Activated CD8-positive, alpha-beta memory T cell treated with anti-CD3 and anti-CD28 coated beads for 4 hours (primary cell): ENCODE measurements at places on chromosomes 4 and X.

DNA sequence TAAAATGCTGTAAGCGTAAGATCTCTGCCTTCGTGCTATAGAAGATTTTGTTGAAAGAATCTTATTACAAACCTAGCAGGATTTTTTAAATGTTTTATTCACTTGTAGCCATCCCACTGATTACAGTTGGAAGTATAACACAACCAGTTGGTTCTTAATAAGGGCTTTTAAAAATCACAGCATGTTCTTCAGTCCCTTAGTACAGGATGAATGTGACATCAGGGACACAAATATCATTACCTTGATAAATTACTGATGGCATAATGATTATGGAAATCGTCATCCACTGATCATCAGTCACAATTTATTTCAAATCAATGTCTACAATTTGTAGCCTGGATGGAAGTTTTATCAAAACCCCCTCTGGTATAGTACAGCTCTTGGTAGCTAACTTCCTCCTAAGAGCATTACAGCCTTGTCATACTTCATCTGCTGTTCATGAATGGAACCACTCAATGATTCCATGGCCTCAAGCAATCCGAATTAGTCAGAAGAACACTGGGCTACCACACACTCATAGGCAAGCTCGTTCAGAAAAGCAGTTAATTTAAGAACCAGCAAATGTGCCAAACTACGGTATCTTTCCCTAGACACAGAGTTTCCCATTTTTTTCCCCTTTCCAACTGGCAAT, 389.2 kb upstream of the TENM3 start:
- DNase-seq: no peak

DNA sequence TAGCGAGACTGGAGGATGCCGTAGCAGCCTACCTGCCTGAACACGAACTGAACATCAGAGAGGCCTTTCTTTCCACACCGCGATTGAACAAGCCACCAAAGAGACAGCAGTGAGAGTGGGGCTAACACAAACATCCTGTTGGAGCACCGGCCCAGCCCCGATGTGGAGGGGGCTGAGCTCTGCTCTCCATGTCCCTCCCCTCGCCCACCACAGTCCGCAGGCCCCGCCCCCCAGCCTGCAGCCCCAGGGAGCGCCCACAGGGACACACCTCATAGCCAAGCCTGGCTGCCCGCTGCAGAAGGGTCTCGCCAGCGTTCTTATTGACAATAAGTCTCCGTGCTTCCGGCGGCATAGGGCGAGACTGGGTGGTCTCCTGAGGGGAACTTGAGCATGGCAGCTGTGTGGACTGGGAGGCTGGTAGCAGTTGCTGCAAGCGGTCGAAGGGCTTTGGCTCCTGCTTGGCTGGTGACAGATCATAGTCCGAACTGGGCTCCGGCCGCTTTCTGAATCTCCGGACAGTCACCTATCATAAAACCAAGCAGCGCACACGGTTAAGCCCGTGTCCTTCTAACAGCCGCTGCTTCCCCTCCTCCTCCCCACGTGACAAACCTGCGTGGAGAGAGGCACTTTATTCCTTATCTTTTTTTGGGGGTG, 35.8 kb downstream of the BCOR start:
- DNase-seq: no peak

GRCh38 chrX:30910124-30910860, 21.2 kb upstream of the TAB3 start:
- no peak for DNase-seq

DNA sequence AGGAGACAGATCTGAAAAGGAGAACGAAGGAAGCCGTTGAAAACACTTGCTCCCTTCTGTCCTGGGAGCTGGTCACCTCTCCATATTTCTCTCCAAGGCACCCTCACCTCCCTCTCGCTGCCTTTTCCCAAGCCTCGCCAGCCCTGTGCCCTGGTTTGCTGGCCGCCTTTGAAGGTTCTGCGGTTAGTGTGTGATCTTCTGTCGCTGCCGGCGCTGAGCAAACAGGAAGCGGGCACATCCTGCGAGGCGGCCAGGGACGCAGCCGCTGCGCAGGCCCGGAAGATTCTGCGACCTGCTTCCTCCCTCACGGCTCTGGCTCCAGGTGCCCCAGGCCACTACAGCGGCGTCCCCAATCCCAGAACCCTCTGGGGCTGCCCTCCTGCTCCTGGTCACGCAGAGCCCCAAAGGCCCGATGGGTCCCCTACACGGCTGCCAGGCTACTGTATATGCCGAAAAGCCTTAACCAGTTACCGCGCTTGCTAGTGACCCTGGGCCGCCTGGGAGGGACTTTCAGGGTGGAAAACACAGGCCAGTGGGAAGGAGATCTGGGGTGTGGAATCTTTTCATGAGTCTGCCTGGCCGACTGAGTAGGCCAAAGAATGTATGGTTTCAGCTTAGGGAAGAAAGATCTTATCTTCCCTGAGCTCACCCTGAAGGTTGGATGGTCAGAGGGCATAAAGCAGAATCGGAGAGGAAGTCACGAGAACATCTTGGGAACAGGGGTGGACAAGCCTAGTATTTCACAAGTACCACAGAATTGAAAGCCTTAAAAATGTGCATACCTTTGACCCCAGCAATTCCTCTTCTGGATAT, 2.3 kb upstream of the SASH3 start:
- DNase-seq: no peak

- no peak for DNase-seq
Measured at GRCh38 chrX:22690116-22690515, 309.6 kb upstream of the DDX53 start.

GRCh38 chrX:136076942-136077341, 70.4 kb upstream of the FHL1 start:
- no peak for DNase-seq

- DNase-seq: no peak
Measured at GRCh38 chr4:68717999-68718398, 47.5 kb upstream of the UGT2B15 start.

GRCh38 chr4:153651587-153651986, 32.5 kb upstream of the TLR2 start:
- DNase-seq: no peak

DNA sequence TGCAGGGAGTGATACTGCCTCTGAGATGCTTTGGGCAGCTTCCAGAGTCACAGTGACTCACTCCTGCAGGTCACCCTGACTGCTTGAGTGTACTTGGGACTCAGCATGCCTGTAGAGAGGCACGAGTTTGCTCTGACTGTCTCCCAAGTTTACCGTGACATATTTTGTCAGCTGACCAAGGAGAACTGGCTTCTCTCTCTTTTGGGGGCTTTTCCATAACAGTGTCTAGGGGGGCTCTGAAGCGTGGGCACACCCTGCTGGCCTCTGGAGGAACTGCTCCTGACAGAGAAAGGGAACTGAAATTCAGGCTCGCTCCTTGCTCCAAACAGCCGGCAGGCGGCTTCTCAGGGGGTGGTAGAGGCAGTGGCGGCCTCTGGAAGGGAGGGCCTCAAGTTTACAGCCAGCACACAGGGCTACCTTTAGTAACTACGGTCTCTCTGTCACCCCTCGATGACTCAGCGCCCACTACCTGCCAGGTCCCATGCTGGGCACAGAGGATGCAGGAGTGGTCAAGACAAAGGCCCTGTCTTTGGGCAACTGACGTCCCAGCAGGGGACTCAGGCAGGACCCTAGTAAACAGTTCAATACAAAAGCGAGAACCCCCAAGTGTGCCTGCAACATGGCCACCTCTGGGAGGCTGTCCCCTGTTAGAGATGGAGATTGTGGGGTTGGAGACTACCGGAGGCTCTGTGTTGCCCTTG, 17.8 kb downstream of the ZNF185 start:
- DNase-seq: no peak

- DNase-seq: no peak
Measured at GRCh38 chrX:44580466-44580865, 37.8 kb upstream of the FUNDC1 start.

DNA sequence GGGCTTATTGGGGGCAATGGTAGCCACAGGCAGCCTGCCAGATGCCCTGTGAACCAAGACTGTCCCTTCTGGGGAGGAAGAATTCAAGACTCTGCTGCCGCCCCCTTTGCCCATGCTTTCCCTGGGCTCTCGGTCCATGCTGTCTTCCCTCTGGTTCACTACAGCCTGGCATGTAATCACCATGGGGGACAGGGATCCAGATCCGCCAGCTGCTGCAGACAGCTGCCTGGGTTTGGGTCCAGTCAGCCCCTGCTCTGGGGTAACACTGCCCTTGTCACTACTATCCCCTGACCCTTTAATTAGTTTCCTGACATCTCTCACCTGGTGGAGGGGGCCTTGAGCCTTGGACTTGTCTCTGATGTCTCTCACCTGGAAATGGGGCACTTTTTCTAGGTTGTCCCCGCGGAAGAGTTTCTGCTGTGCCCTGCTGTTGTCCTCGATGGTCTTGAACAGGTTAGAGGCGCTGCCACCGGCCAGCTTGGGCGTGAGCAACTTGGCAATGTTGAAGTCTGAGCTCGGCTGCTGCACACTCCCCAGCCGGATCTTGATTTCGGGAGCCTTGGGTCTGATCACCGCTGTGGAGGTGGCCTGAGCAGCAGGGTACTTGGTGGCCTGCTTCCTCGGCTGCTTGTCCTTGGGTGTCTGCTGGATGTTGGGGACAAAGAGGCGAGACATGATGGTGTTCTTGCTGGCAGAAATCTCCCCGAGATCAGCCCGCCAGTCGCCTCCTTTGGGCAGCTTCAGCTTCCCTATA, 6.4 kb downstream of the C4orf54 start:
- DNase-seq: no peak

DNA sequence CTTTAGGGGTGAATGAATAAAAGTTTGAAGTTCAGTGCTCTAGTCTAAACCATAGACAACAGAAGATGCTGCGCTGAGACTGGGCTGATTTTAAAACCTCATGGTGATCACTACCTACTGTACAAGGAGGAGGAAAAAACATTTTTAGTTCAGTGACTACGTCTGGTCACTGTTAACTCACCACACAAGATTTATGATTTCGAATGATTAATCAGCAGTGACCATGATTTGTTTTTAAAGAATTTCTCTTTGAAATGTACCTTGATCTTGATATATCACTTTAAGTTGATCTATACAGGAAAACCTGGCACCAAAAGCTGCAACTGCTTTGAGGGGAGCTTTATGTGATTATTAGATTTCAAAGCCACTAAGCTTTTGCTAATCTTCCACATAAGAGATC, 286.3 kb downstream of the PDGFC start:
- no peak for DNase-seq

- DNase-seq: no peak
Measured at GRCh38 chr4:139823345-139823744, 157.7 kb downstream of the MGST2 start.

DNA sequence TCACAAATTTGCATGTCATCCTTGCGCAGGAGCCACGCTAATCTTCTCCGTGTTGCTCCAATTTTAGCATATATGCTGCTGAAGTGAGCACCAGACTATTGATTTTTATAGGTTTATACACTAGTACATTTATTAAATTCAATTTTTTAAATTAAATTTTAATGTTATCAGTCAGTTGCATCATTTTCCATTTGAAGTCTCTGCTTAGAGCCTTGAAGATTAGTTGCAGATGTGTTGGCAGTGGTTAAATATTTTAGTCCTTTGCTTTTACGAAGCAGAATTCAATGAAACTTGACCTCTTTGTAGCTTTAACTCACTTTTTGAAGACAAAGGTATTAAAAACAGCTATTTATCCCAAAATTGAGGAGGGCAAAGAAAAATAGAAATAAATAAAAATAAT, 16.5 kb downstream of the TRAPPC11 start:
- DNase-seq: no peak

DNA sequence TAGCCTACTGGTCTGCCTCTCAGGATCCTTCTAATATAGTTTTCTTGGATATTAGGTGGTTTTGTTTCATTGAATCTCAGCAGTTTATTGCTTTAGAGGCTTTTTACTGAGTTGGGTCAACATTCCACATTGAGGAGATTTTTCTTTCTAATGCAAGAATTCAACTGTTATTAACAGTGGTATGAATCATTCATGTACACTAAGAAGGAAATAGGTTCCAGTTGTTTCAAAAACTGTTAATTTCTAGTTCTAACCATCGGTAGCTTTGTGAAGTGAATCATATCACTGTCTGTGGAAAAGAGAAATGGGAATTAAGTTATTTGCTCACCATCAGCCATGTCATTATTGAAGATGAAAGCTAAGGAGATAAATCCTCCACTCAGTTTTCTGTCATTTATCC, 331.5 kb downstream of the RPA4 start:
- DNase-seq: no peak

GRCh38 chr4:19693936-19694570, 557.7 kb upstream of the SLIT2 start:
- DNase-seq: no peak

DNA sequence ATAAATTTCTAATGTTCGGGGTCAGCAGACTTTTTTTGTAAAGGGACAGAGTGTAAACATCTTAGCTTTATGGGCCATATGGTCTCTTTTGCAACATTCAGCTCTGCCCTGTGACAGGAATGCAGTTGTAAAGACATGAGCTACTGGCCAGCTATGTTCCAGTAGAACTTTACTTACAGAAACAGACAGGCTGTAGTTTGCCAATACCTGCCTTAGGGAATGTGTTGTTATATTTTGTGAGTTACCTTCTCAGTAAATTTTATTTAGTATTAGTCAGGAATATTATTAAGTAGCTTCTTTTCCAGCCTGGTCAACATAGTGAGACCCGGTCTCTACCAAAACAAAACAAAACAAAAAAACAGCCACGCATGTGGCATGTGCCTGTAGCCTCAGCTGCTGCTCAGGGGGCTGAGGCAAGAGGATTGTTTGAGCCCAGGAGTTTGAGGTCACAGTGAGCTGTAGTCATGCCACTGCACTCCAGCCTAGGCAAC, 48.7 kb downstream of the HTT start:
- no peak for DNase-seq

GRCh38 chrX:26409636-26410035, 193.7 kb downstream of the MAGEB5 start:
- DNase-seq: no peak

DNA sequence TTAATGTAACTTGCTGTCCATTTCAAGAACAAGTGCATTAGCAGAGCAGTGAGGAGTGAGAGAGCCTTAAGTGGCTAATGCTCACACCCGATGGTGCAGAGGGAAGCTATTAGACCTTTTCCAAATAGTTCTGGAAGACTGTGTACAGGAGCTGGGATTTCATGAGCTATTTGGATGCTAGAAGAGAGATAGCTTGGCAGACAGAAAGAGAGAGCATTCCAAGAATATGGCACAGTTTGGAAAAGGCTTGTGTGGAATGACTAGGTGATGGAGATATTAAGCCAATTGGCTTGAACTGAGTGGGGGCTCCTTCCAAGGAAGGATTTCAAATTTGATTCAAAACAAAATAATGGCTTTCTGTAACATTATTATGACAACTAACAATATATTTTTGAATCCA, 1097.2 kb upstream of the TENM3 start:
- no peak for DNase-seq

GRCh38 chr4:176726803-176727202, 65.9 kb downstream of the VEGFC start:
- DNase-seq: no peak

DNA sequence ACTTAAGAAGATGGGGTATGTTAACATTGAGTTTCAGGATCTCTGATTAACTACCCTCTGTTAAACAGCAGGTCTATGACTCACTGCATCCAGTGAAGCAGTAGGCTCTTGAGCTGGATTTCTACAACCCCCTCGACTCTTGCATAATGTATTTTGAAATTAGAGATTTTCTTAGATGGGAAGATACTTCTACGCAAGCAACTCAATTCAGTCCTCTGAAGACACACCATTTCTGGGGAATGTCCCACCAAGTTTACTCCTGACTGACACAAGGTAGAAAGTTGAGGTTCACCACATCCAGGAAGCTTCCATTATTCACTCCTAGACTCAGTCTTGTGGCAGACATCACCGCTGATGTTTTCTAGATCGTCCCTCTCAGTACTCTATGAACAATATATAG, 12.9 kb downstream of the PALLD start:
- peak; percentile 13 for DNase-seq
